H9 (cell line): ENCODE measurements at places on chromosomes 7 and 10.
A peak's percentile ranks its signal among the peaks of the same experiment; 100 is the strongest.

DNA sequence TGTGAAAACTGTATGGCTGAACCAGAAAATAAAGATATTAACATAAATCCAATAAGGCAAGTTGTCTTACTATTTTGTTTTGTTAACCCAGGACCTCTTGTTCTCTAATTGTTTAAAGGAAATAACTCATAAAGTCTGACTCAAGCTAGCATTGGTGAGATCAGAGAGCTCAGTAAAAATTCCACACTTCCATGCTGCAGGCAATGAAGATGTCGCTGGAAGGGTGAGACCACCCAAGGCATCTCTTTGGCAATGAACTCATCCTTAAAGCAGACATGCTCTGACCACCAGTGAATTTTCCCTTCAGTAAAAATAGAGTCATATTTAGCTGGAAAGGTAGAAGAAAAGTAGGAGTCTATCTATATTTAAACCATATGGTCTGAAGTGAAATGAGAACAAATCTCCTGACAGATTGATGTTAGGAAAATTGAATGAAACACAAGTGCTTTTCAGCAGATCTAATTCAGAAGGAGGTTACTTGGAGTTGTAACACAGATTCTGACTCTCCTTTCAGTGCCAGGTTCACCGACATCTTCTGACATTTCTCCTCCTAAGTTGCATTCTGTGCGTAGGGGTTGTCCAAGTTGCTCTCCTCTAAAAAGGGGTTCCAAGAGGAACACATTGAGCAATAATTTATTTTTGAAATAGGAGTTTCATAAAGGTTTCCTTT is 32.8 kb upstream of the VIPR2 start:
- no peak for DNase-seq

DNA sequence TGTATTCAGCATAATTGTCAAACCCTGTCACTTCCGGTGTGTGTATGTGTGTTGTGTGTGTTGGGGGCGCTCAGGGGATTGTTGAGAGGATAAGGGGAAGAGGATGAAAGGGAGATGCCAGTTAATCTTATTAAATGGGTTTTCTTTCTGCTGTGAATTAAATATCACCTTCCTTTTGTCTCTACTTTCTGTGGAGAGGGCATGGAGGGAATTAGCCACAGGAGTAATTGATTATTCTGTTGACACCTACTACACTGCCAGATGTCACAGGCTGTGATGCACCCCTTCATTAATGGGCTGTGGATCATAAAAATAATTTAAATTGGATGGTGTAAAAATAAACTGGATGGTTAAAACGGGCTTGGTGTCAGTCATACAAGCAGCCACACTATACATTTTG is 311.9 kb downstream of the MDFIC start:
- DNase-seq: no peak

DNA sequence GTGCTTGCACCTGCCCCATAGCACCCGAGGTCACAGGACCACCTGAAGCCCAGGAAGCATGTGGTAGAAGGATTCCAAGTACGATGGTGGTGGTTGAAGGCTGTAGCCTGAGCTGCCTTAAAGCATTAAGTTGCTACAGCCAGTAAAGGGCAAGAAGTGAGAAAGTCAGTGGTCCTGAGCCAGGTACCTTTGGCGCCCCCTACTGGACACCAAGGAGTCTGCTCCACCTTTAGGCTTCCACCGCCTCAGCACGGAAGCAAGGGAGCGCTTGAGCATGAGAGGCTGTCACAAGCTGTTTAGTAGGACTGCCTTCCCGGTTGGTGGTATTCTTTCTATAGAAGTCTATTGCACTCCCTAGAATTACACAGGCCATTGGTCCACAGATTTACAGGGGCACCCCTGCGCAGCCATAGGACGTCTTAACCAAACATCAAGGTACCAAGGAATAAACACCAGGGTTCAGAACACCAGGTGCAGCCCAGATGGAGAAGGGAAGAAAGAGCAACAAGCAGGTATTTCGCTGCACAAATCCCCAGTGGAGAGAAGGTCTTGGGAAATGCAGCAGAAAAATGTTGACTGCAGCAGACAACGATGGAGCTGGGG is 2.2 kb downstream of the CRTAC1 start:
- DNase-seq: peak; percentile 91

GRCh38 chr10:114002422-114002821 is 41.2 kb upstream of the ADRB1 start:
- no peak for DNase-seq

DNA sequence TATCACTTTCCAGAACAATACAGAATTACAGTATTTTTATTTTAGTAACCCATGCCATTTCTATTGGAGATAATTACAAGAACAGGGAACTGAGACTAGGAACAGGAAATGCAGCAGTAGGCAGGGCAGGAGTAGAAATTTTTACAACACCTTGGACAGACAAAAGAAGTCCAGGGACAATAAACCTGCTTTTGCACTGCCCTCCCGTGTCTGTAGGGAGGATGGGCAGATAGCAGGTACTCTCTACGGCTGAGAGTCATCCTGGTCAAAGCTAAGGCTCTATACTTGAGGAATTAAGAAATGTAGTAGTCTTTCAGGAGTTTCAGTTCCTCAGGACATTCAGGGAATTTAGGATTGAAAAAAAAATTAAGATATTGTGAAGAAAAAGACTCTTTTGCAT is 63.4 kb downstream of the VAX1 start:
- peak; percentile 33 for DNase-seq

GRCh38 chr7:1388703-1389335 is 70.5 kb downstream of the MICALL2 start:
- no peak for DNase-seq

- DNase-seq: peak; percentile 23
Observed at GRCh38 chr10:95248989-95249388, 41.8 kb downstream of the PDLIM1 start.

GRCh38 chr7:123750389-123751230 is 1.8 kb upstream of the WASL start:
- no peak for DNase-seq

GRCh38 chr10:15448598-15448997 is 77.5 kb upstream of the FAM171A1 start:
- DNase-seq: no peak

GRCh38 chr10:132696204-132696603 is 89.7 kb downstream of the NKX6-2 start:
- no peak for DNase-seq
